ENCODE measurements at places on chromosomes 3 and 15.

DNA sequence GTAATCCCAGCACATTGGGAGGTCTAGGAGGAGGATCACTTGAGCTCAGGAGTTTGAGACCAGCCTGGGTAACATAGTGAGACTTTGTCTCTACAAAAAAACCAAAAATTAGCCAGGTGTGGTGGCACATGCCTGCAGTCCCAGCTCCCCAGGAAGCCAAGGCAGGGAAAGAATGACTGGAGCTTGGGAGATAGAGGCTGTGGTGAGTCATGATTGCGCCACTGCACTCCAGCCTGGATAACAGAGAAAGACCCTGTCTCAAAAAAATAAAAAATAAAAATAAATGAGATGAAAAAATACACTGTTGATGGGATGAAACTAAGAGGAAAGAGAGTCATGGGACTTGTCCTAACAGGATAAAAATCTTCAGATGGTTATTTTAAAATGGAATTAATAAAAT lies 137.6 kb downstream of the IMPG2 start:
- DNase-seq = peak; percentile 60

- no peak for DNase-seq
Observed at GRCh38 chr3:123367467-123368154, 81.3 kb downstream of the ADCY5 start.

GRCh38 chr3:135352213-135352612 lies 557.2 kb downstream of the EPHB1 start:
- DNase-seq = no peak

GRCh38 chr3:12193485-12194165 lies 34.9 kb upstream of the TIMP4 start:
- DNase-seq = peak; percentile 99

- peak; percentile 30 for DNase-seq
Observed at GRCh38 chr15:93087825-93088199, 1.2 kb downstream of the RGMA start.

DNA sequence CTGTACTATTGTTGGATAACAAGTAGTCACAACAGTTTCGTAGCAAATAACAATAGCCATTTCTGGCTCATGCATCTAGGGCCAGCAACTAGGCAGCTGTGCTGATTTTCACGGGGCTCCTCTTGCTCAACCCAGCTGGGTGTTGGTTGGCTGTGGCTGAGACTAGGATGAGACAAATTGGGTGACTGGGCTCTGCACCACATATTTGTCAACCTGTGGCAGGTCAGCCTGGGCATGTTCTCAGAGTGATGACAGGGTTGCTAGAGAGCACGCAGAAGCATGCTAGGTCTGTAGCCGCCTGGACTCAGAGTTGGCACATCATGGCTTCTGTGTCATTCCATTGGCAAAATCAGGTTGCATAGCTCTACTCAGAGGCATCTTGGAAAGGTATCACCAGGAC lies 175.9 kb downstream of the OTOL1 start:
- DNase-seq = no peak

GRCh38 chr15:39192979-39193560 lies 387.8 kb upstream of the THBS1 start:
- DNase-seq = peak; percentile 37

- DNase-seq = no peak
Observed at GRCh38 chr3:3305084-3305483, 125.6 kb upstream of the CRBN start.

DNA sequence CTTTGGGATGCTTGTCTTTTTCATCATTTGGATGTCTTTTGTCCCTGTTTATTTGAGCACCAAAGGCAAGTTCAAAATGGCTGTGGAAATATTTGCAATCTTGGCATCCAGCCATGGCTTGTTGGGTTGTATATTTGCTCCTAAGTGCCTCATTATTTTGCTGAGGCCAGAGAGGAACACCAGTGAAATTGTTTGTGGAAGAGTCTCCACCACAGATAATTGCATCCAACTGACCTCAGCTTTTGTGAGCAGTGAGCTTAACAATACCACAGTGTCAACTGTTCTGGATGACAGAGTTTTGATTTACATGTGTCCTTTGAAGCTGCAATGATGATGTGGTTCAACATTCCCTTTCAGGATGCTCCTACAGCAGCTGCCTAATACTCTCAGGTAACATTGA lies 83.0 kb upstream of the KCNAB1 start:
- peak; percentile 4 for DNase-seq

GRCh38 chr15:57069423-57069822 lies 151.0 kb downstream of the TCF12 start:
- no peak for DNase-seq

- no peak for DNase-seq
Observed at GRCh38 chr3:118501152-118501551, 533.5 kb downstream of the IGSF11 start.

DNA sequence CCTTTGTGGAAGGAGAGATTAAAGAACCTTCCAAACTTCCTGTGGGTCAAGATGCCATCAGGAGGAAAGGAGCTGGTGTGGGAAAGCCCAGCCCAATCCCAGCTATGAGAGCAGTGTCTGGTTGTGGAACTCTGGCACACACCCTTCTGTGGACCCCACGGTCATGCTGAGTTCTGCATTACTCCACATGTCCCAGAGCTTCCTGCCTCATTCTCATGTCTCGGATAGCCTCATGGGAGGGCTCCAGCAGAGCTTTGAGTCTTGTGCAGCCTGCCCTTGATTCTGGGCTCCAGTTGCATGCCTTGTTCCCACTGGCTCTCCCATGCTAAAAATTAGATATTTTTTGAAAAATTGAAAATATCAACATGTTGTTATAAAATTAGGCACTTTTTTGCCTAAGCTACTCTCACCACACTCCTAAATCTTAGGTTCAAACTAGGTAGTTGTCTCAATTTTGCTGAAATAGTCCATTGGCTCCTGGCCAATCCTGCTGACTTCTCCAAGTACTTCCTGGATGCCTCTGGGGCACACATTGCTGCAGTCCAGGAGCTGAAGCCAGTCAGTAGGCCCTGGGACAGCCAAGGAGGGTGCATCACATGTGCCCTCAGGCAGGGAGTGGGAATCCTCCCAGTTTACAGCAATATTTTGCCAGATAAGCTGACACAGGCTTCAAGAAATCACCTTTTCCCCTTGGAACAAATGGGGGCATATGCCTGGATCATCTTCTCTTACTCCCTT lies 144.3 kb downstream of the EEFSEC start:
- DNase-seq = peak; percentile 84

GRCh38 chr3:137100326-137100725 lies 142.5 kb downstream of the IL20RB start:
- no peak for DNase-seq

- peak; percentile 25 for DNase-seq
Observed at GRCh38 chr3:157317895-157318294, 118.8 kb upstream of the PTX3 start.

DNA sequence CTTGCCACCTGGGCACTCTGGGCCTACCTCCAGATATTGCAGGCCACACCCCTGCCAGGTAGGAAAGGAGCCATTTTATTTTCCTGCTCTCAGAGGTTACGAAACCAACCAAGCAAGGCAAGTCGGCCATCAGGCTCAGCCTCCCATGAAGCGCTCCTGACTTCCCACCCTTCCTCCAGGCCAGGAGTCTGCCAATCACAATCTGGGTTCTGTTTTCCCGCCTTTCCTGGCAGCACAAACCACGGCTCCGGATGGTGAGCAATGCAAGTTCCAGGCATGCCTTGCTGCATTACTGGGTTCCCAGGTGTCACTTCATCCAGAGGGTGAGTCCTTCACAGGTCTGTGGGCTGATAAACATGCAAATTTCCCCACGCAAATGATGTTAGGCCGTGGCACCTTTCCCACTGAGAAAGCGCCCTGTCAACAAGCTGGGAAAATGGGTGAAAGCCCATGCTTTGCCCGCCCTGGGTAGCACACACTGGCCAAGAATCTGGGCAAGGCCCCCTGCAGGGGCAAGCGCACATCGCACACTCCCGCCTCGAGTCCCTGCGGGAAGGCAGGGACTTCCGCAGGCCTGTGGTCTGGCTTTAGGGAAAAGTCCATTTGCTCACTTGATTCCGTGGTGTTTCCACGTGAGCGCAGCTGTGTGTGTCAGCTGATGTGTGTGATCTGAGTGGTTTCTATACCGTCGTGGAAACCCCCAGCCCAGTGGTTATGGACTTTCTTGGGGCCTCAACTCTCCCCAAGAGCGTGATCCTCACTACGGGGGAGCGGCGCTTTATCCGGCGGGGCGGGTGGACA lies 61.6 kb upstream of the RYK start:
- DNase-seq = peak; percentile 74

DNA sequence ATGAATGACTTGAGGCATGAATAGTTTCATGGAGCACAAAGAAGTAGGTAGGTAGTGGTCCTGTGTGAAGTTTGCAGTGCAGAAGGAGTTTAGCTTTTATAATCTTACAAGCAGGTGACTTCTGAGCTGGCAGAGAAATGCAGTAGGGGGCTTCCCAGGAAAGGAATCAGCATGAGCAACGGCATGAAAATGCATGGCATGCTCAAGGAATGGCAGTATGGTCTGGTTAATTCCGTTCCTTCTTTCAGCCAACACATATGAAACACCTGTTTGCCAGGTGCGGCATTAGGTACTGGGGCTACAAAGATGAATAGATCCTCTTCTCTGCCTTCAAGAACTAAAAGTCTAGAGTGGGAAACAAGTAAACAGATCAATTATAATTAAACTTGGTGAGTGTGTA lies 138.0 kb upstream of the BHLHE40 start:
- no peak for DNase-seq

Measured in EH (cell line).